Activated naive CD8-positive, alpha-beta T cell treated with anti-CD3 and anti-CD28 coated beads, Interleukin-2, amount 50 U/mL, for 24 hours (primary cell): ENCODE measurements at places on chromosomes 7 and 10.

GRCh38 chr10:99709480-99710229 is 22.3 kb downstream of the COX15 start:
- peaks cover 28% of the 10 kb centered on the region for H3K36me3 ChIP-seq
- no peak overlapping the region for H3K4me3 ChIP-seq
- DNase-seq: no peak
- peaks cover 15% of the 10 kb centered on the region for H3K4me1 ChIP-seq

DNA sequence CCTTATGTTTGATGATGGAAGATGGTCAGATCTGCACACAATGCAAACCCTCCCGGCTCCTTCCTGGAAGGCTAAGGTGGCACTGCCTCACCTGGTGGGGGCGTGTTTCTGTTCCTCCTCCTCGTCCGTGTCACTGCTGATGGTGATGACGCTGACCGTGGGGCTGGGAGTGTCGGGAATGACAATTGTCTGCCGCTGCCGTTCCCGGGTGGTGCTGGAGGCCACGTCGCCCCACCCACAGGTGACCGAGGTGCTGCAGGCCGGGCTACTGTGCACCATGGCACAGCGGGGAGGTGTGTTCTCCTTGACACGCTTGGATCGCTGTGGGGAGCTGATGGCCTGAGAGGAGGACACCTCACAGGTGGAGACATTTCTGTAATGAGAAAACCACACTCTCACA is 73.1 kb downstream of the CLEC2L start:
- H3K27me3 ChIP-seq: no peaks in the 10 kb centered on the region
- peaks cover 18% of the 10 kb centered on the region for H3K36me3 ChIP-seq
- H3K4me1 ChIP-seq: no peaks in the 10 kb centered on the region
- no peak for DNase-seq
- no peak overlapping the region for H3K4me3 ChIP-seq

DNA sequence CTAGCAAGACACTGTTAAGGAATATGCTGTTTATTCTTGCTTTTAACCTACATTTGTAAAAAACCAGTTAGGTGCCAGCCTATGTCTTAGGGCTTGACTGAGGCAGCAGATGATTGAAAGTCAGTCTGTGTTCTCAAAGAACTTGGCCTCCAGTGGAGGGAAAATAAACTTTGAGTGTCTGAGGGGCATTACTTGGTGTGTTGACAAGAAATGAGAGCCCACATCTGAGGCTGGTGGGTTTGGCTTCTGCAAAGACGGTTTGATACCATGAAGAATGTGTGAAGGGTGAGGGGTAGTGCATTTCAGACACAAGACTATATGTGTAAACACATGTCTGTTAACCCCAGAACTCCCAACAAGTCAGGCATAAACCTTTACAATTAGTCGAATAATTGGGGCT is 28.5 kb downstream of the CCSER2 start:
- no peak for DNase-seq
- H3K27me3 ChIP-seq: no peaks in the 10 kb centered on the region
- no peak overlapping the region for H3K4me3 ChIP-seq
- peaks cover 91% of the 10 kb centered on the region for H3K4me1 ChIP-seq
- H3K36me3 ChIP-seq: peaks cover 2% of the 10 kb centered on the region
- no peak overlapping the region for H3K27ac ChIP-seq

DNA sequence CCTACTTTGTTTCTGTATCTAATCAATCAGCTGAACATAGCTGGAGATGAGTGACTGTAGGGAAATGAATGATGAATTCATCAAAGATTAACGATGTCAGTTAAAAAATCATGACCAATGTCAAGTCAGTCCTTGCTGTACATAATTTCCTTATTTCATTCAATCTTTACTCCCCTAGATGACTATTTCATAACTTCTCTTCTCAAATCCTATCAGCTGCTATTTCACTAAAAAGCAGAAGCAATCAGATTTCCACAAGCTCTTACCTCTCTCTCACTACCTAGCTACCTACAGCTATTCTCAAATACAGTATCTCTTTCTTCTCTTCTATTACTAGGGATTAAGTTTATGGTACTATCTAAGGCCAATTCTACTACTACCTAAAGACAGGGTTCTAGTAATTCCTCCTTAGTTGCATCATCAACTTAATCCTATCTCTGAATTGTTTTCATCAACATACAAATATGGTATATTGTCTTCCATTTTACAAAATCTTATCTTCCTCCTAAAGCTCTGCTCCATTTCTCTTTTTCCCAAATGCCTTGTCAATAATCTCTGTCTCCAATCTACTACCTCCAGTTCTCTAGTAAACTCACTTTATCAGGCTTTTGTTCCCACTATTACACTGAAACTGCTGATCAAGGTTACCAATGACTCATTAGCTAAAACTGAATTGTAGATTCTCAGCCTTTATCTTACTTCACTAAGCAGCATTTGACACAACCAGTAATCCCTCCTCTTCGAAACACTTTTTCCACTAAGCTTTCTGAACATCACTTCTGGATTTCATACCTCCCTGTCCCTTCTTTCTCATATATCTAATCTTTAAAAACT is 28.4 kb downstream of the JMJD1C start:
- no peak for DNase-seq
- H3K36me3 ChIP-seq: peaks cover 4% of the 10 kb centered on the region
- H3K27ac ChIP-seq: no peak overlapping the region
- peaks cover 26% of the 10 kb centered on the region for H3K4me1 ChIP-seq

GRCh38 chr10:7365027-7365745 is 45.6 kb downstream of the SFMBT2 start:
- H3K4me3 ChIP-seq: no peak overlapping the region
- DNase-seq: no peak
- peak overlapping the region; percentile 46 for H3K27ac ChIP-seq
- peaks cover 81% of the 10 kb centered on the region for H3K36me3 ChIP-seq

DNA sequence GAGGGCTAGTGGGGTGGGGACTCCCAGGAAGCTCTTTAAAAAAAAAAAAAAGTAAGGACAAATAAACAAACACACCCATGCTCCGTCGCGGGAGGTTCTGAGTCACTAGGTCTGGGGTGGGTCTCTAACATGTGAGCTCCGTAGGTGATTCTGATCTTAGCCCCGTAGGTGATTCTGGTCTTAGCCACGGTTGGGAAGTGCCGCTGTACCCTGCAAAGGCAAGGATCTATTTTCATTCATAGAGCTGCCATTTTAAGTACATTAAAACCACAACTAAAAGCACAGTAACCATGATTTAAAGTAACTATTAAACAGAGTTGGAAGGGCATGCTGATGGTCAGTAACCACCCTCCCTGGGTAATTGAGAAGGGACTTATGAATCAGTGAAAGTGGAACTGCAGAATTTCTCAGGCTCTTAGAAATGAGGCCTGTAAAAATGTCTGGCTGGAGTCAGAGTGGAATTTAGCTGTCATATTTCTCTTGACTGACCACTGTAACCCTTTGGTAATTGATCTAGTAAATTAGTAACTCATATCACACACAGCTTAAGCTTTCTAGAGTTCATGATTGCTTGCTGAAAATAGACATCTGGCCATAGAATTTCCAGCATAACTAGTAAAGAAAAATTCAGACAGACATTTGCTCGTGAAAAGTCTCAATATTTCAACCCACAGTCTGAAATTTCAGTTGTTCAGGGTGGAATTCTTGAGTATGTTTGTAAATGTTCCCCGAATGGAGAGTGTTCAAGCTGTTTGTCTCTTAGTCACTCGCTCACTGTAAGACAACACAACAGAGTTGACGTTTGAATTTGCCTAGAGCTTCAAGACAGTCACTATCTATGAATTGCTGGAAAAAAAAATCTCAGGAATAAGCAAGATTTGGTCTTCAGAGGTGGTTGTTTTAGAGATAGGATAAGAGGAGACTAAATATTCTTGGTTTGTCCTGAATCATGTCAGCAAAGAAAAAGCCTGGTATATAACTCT is 34.2 kb upstream of the TCF7L2 start:
- no peaks in the 10 kb centered on the region for H3K4me1 ChIP-seq
- H3K27me3 ChIP-seq: peaks cover 4% of the 10 kb centered on the region
- H3K4me3 ChIP-seq: no peak overlapping the region

DNA sequence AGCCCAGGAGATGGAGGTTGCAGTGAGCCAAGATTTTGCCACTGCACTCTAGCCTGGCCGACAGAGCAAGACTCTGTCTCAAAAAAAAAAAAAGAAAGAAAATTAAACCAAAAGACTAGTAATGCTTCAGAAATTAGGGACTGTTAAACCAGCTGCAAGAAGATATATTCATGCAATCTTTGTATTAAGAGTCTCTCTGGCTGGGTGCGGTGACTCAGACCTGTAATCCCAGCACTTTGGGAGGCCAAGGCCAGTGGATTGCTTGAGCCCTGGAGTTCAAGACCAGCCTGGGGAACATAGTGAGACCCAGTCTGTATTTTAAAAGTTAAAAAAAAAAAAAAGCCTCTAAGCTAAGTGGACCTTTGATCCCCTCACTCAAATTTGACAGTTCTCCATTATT is 2.5 kb upstream of the HNRNPF start:
- H3K27me3 ChIP-seq: no peaks in the 10 kb centered on the region
- no peak overlapping the region for H3K4me3 ChIP-seq
- peaks cover 16% of the 10 kb centered on the region for H3K36me3 ChIP-seq

DNA sequence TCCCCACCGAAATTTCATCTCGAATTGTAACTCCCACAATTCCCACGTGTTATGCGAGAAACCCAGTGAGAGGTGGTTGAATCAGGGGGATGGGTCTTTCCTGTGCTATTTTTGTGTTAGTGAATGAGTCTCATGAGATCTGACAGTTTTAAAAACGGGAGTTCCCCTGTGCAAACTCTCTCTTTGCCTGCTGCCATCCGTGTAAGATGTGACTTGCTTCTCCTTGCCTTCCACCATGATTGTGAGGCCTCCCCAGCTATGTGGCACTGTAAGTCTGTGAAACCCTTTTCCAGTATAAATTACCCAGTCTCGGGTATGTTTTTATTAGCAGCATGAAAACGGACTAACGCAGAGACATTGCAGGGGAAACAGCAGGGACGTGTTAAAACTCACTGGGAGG is 5.3 kb upstream of the OLAH start:
- H3K4me1 ChIP-seq: no peaks in the 10 kb centered on the region
- no peaks in the 10 kb centered on the region for H3K36me3 ChIP-seq
- H3K4me3 ChIP-seq: no peak overlapping the region
- H3K27ac ChIP-seq: no peak overlapping the region
- H3K27me3 ChIP-seq: no peaks in the 10 kb centered on the region

GRCh38 chr10:6995341-6995740 is 415.3 kb upstream of the PRKCQ start:
- H3K36me3 ChIP-seq: no peaks in the 10 kb centered on the region
- no peak overlapping the region for H3K4me3 ChIP-seq
- H3K4me1 ChIP-seq: peaks cover 8% of the 10 kb centered on the region
- H3K27ac ChIP-seq: no peak overlapping the region
- DNase-seq: no peak

GRCh38 chr10:132716691-132717490 is 69.1 kb downstream of the NKX6-2 start:
- no peak overlapping the region for H3K27ac ChIP-seq
- H3K4me1 ChIP-seq: no peaks in the 10 kb centered on the region
- no peak overlapping the region for H3K4me3 ChIP-seq
- H3K36me3 ChIP-seq: peaks cover 4% of the 10 kb centered on the region
- no peak for DNase-seq

- no peaks in the 10 kb centered on the region for H3K36me3 ChIP-seq
- no peak overlapping the region for H3K4me3 ChIP-seq
- DNase-seq: no peak
- no peak overlapping the region for H3K27ac ChIP-seq
These were observed 102.5 kb downstream of the TRIL start for GRCh38 chr7:28855538-28856217.

DNA sequence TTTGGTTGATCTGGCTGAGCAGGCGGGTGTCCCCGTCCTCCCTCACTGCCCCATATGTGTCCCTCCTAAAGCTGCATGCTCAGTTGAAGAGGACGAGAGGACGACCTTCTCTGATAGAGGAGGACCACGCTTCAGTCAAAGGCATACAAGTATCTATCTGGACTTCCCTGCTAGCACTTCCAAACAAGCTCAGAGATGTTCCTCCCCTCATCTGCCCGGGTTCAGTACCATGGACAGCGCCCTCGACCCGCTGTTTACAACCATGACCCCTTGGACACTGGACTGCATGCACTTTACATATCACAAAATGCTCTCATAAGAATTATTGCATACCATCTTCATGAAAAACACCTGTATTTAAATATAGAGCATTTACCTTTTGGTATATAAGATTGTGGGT is 26.9 kb upstream of the TRIM56 start:
- DNase-seq: peak; percentile 55
- no peak overlapping the region for H3K4me3 ChIP-seq

GRCh38 chr10:89745903-89746302 is 44.5 kb downstream of the KIF20B start:
- no peaks in the 10 kb centered on the region for H3K4me1 ChIP-seq
- DNase-seq: no peak

DNA sequence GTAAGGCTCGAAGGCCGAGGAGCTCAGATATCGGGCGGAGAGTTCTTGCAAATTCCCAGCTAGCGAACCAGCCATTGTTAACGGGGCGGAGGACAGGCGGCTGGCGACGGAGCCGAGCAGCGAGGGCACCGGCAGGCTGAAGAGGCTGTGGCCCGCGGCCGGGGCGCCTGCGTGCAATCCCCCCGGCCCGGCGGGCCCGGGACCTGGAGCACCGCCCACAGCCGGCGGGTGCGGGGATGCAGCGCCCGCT is 4.1 kb downstream of the VAX1 start:
- peaks cover 35% of the 10 kb centered on the region for H3K4me1 ChIP-seq
- no peak for DNase-seq
- H3K4me3 ChIP-seq: peak overlapping the region; percentile 35
- no peaks in the 10 kb centered on the region for H3K36me3 ChIP-seq
- no peak overlapping the region for H3K27ac ChIP-seq

DNA sequence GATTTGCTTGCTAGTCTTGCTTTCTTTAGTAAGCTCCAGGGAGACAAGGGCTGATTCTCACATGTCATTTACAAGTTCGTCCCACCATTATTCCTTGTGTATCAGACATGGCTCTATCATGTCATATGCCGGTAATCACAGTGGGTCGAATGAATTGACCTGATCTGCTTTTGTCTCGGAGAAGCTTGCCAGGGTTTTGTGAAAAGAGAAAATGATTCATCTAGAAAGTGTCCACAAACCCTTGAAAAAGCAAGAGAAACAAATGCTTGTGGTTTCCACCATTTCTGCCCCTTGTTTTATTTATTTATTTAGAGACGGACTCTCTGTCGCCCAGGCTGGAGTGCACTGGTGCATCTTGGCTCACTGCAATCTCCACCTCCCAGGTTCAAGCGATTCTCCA is 278.5 kb downstream of the TCF7L2 start:
- no peak overlapping the region for H3K4me3 ChIP-seq
- DNase-seq: no peak
- peaks cover 19% of the 10 kb centered on the region for H3K4me1 ChIP-seq
- H3K27ac ChIP-seq: no peak overlapping the region
- peaks cover 35% of the 10 kb centered on the region for H3K27me3 ChIP-seq

DNA sequence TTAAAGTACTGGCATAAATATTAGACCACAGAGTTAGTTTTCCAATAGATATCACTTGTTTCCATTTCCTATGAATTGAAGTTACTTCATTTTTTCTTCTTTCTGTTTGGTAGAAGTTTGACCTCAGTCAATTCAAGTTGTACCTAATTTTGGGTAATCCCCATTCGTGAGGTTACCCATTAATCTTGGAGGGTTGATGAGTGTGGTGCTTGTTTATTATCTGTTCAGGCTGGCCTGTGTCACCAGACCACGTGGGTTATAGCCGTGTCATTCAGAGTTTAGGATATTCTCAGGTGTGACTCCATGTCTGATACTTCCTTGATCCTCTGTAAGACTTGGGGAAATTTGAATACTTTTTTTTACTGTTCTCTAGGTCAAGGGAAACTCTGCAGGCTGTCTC is 133.9 kb upstream of the TPK1 start:
- H3K4me1 ChIP-seq: no peaks in the 10 kb centered on the region
- no peak overlapping the region for H3K27ac ChIP-seq
- H3K36me3 ChIP-seq: no peaks in the 10 kb centered on the region
